ENCODE measurements at places on chromosomes 7 and 10. TPM values are rescaled to one million over a fixed set of nuclear protein-coding genes. Genes with fewer than 3 reads are reported as not detected.
A peak's percentile ranks its signal among the peaks of the same experiment; 100 is the strongest.

ANKRD1 gene
- polyA plus RNA-seq = 3.7 TPM

TAS2R60 gene
- polyA plus RNA-seq = not detected

LBX1 gene
- polyA plus RNA-seq = not detected

LIPK gene
- polyA plus RNA-seq = not detected

UCN3 gene
- not detected for polyA plus RNA-seq

HNRNPF gene
- 106 TPM for polyA plus RNA-seq

MUC12 gene
- polyA plus RNA-seq = 1.0 TPM

MAT1A gene
- polyA plus RNA-seq = not detected

- no peak for DNase-seq
Measured at GRCh38 chr7:151806952-151807775, 69.8 kb downstream of the PRKAG2 start.

- no peak for DNase-seq
Measured at GRCh38 chr7:151205730-151206129, 4.6 kb downstream of the H2BK1 start.

DNA sequence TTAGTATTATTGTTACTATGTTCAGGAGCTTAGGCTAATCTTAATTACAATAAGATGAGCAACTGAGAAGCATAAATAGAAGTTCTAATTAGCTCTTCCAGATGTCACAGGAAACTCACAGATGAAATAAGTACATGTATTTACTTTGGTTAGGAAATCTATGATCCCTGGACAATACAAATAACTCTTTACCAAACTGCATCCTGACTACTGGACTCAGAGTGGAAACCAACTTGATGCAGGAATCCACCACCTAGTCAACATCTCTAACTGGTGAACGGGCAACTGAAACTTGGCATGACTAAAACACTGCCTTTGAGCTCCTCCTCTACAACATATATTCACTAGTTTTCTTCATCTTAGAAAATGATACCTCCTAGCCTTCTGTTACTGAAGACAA, 193.2 kb downstream of the AGMO start:
- DNase-seq = no peak

DNA sequence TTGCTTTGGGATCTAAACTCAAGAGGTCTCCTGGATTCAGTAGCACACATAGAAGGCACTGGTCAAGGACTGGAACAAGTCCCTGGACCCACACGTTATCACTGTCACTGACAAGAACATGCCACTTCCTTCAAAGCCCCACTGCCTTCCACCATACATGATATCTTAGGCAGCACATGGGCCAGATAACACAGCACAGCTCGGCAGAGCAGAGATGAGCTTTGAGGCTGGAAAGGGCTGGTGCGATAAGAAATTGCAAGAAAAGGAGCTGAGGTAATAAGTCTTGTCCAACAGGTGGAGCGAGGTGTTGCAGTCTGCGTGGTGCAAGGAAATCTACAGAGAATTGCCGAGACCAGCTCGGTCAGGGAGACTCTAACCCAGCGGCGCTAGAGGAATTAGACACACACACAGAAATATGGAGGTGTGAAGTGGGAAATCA, 139.8 kb upstream of the CDK13 start:
- DNase-seq = no peak

GRCh38 chr7:94389381-94389780, 5.3 kb upstream of the COL1A2 start:
- DNase-seq = peak; percentile 55

DNA sequence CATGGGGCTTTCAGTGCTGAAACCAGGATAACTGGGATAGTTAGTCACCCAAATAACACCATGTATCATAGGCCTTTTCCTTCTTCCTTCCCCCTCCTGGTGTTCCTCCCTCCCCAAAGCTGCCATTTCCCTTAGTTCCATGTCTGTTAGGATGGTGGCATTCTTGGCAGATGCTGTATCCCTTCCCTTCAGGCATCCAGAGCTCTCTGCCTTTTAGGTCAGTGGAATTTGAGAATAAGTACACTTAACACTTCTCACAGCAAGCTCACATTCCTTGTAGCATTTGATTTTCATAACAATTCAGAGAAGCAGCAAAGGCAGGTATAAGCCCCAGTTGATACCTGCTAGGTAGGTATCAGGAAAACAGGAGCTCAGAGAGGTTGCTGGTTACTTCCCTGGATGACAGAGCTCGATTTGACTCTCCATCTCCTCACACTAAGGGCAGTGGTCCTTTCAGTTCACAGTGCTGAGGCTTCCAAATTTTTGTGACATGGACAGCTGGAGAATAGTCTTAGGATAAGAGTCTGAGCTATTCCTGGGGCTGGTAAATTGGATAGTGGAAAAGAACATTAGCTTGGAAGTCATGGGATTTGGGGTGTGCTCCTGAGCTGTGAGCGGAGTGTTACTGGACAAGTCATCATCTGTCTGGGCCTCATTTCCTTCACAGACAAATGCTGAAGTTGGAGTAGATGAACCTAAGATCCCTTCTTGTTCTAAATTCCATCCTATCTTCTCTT, 108.7 kb upstream of the RHOBTB1 start:
- no peak for DNase-seq

Measured in GM23248 (cell line).